ENCODE measurements at places on chromosomes 3 and 15.

- DNase-seq: no peak
Observed at GRCh38 chr3:69321301-69322157, 64.4 kb downstream of the FRMD4B start.

DNA sequence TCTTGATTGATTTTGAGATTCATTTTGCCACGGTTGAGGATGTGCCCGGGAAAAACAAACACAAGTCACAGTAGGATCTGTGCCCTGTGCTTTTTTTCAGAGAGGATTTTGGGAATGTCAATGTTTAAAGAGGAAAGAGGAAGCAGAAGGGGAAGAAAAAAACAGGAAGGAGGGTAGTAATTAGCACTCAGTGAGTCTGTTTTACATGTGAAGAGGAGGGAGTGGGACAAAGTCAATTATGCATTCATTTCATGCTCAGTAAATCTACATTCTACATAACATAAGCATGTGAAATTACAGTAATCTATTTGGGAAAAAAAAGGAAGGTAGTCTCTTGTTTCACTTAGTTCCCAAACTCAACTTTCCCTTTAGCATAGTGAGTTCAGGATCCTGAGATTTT lies 18.3 kb upstream of the CD200 start:
- no peak for DNase-seq

- DNase-seq: no peak
Observed at GRCh38 chr3:183830187-183830586, 4.8 kb upstream of the MAP6D1 start.

DNA sequence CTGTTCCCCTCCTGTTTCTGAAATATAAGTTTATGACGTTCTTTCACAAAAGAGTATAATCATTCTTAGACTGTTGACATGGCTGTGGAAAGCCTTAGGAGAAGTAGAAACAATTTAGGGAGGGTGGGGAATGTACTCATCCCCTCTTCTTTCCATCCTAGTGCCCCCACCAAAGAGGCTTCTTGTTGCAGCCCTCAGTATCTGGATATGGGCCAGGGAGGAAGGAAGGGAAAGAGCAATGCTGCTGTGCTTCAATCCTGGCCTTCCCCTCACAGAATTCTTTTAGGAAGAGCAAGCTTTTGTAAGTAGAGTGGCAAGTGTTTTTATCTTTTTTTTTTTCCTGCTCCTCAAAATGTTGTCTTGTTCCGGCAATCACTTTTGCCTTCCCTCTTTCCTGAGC lies 1.7 kb downstream of the INAFM2 start:
- DNase-seq: no peak

DNA sequence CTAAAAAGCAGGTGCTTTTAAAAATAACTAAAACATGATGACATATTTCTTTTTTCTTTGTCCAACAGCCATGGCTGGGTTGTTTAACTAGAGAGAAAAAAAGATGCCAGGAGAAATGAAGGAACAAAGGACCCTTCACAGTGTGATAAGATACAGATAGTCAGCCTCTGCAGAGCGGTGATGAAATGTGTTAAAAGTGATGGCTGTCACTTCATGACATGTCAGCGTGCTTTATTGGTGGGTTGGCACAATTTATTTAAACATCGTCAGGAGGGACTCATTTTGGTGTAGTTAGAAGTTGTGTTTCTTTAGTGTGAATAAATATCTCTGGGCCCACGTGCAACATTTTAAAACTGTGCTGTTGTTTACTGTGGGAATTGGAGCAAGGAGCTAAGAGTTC lies 887.4 kb upstream of the CFAP20DC start:
- no peak for DNase-seq
